Stimulated activated CD8-positive, alpha-beta memory T cell treated with anti-CD3 and anti-CD28 coated beads, Interleukin-4, amount 100 ng/mL, for 1 hour (primary cell): ENCODE measurements at places on chromosomes 2 and 18.

- DNase-seq: no peak
These were observed 107.2 kb upstream of the SPRED2 start for GRCh38 chr2:65539633-65540032.

- no peak for DNase-seq
These were observed 31.8 kb downstream of the C1D start for GRCh38 chr2:68031043-68031442.

GRCh38 chr2:145599756-145600155 lies 1079.8 kb upstream of the ZEB2 start:
- DNase-seq: no peak

- DNase-seq: no peak
These were observed 15.3 kb downstream of the LAPTM4A start for GRCh38 chr2:20035955-20036666.

GRCh38 chr2:220347626-220348025 lies 720.2 kb downstream of the SLC4A3 start:
- DNase-seq: no peak

DNA sequence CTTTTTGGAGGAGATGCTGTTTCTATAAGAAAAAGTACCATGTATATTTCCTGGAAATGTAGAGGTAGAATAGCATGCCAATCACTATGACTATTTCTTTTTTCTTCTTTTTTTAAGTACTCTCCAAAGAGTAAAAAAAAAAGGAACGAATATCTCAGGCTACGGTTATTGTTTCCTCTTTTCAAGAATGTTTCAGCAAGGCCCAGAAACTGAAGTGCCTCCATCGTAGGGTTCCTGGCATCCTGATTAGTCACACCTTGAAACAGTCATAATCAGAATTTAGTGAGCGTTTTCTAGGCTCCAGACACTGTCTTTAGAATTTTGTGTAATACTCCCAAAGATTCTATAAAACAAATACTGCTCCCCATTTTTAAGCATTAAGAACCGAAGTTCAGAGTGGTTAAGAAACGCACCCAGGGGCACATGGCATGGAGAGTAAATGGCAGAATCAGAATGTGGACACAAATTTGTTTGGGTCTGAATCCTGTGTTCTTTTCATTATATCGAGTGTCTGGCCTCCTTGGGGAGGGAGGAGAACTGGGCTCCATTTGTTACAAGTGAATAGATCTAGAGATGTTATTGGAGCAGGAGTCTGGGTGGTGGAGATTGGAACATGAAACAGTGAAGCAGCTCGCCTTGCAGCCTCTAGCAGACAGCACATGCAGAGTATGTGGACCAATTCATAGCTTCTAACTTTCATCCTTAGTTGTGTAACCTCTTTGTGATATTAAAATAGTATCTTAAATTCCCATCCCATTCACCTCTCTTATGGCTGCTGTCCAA lies 26.7 kb downstream of the ZEB2 start:
- no peak for DNase-seq

DNA sequence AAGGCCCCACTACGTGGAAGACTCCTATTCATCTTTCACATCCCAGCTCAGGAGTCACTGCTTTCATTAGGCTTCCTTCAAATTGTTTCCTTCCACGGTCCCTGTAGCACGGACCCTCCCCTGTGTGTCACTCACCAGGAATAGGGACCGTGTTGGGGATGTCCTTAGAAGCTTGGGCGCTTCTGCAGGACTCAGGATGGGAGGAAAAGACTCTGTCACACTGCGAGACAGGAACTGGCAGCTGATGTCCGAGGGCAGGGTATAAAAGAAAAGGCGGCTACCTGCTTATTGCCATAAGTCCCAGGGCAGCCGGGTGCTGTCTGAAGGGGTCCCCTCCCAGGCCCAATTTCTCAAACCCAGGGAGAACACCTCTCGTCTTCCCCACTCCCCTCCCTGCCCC lies 79.1 kb downstream of the BCL2L11 start:
- DNase-seq: no peak

DNA sequence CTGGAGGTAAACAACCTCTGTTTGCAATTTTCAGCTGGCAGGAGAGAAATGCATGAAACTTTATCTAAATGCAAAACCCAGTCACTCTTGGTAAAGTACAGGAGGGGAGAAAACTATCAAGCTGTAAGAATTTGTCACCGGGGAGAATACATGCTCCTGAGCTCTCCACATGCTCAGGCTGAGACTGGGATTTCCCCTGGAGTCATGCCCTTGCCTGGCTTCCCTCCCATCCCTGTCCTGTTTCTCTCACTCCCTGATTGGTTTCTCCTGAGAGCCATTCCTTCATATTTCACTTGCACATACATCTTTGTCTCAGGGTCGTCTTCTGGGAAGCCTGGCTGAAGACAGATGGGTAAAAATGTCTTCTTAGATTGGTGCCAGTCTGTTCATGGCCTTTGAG lies 52.9 kb upstream of the SPATS2L start:
- DNase-seq: no peak

GRCh38 chr18:62935994-62936393 lies 220.7 kb downstream of the PHLPP1 start:
- no peak for DNase-seq

- no peak for DNase-seq
These were observed 117.9 kb downstream of the TANC1 start for GRCh38 chr2:159086342-159086741.

- no peak for DNase-seq
These were observed 119.9 kb upstream of the ST6GAL2 start for GRCh38 chr2:107005853-107006252.

GRCh38 chr2:121400201-121400600 lies 115.2 kb upstream of the TFCP2L1 start:
- DNase-seq: no peak

GRCh38 chr2:164782323-164782722 lies 59.3 kb downstream of the COBLL1 start:
- no peak for DNase-seq

- DNase-seq: no peak
These were observed 1638.3 kb upstream of the ZEB2 start for GRCh38 chr2:146158072-146158674.

DNA sequence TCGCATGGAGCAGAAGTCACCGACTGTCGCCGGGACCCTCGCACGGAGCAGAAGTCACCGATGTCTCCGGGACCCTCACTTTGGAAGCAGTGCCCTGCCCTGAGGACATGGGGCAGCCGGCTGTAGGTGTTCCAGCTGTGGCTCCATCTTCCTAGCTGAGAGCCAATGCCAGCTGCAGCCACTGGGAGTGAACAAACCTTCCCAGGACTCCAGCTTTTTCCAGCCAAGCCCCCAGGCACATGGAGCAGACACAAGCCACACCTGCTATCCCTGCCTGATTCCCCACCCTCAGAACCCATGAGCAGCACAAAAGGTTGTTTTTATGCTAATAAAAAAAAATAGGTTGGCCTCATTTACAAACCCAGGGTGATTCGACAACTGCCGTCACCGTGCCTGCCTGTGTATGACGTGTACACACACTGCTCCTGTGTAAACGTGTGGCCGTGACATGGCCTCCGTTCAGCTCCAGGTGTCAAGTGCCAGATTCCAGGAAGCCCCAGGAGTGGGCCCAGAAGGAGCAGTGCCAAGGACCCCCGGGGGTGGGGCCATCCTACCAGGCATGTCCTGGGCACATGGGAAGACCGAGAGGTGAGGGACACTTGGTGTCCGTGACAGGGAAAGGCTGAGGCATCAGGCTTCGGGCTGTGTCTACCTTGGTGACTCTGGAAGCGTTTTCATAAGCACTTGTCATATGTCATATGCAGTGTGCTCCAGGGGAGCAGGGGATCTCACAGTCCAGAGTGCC lies 91.5 kb downstream of the EIPR1 start:
- DNase-seq: no peak

DNA sequence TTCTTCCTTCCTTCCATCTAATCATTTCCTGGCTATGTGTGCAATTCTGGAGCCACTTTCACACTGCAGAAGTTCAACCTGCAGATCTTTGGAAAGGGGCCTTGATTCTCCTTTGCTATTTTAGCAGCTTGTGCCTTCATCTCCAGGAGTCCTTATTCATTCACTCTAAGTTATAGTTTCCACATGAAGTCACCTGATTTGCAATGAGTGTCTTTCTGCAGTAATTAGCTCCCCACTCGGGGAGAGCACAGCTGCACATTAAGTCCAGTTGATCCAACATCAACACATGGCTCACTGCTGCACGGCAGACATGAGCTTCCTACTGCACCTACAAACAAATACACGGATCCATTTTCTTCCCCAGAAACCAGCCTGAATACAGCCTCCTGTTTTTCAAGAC lies 323.1 kb upstream of the TNP1 start:
- no peak for DNase-seq

DNA sequence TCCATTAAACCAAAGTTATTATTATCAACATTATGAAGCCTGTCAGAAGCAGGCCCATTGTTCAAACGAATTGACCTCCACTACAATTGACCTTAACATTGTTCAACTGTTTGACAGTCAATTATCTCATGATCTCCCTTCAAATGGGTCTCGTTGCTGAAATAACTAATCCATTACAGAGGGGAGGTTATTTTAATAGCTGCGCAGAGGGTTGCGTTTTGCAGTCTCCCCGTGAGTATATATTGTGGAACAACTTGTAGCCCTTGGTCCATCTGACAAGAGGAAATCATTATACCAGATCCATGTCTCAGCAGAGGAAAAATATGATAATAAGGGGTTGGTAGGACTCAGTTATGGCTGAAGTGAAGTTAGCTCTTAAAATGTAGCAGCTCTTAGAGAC lies 159.1 kb downstream of the ALK start:
- no peak for DNase-seq

DNA sequence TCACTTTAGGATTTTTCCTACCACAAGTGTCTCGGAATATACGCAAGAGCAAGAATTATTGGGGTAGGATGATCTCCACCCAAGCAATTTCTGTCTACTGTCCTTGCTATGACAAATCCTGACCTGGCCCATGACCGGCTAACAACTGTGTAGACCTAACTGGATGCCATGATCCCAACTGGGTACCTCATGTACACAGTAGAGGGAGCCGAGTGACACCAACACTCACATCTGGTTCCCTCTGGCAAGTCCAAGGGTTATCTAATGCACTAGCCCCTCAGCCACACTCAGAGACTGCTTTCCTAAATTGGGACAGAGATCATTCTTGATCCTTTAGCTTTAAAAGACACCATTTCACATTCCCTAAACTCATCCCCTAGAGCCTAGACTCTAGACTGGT lies 60.7 kb upstream of the ZNF532 start:
- no peak for DNase-seq

DNA sequence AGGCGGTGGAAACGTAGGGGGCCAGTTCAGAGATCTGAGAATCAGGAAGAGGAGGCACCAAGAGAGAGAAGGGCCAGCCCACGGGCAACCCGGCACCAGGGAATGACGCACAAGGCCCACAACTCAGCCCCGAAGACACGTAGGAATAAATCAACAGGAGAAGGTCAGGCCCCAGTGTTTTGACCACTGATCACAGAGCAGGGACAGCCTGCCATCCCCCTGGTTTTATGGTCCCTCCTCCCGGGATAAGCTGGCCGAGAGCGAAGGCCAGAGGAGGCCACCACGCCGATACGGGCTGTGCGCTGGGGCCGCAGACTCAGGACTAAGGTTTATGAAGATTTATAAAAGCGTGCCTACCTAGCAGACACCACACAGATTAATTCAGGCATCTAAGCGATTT lies 341.4 kb downstream of the ZNF516 start:
- DNase-seq: no peak

DNA sequence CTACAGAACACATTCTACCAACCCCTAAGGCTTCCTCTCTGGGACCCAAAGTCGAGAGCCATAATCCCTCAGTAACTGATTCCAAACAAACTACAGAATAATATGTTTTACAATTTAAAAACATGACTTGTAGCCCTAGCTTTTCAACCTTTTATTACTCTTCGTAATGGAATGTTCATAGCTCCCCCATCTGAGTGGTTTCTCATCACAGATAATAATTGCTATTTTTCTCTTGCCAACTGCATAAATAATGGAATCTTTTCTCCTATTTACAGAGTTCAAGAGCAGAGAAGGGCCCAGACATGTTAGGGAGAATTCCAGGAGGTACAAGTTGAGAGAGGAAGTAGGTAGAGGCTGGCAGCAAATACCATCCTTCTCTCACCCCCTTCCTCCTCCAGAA lies 59.9 kb upstream of the CERS6 start:
- DNase-seq: no peak

GRCh38 chr2:160859096-160859495 lies 301.1 kb upstream of the TANK start:
- no peak for DNase-seq

GRCh38 chr18:26511339-26512071 lies 36.8 kb downstream of the KCTD1 start:
- DNase-seq: no peak

GRCh38 chr2:42693013-42693615 lies 70.8 kb downstream of the OXER1 start:
- DNase-seq: no peak

- no peak for DNase-seq
These were observed 60.9 kb downstream of the STK39 start for GRCh38 chr2:168186452-168186851.

GRCh38 chr2:10453905-10454298 lies 5.8 kb upstream of the ODC1 start:
- DNase-seq: no peak

- no peak for DNase-seq
These were observed 368.4 kb upstream of the SLC8A1 start for GRCh38 chr2:40820319-40820718.

DNA sequence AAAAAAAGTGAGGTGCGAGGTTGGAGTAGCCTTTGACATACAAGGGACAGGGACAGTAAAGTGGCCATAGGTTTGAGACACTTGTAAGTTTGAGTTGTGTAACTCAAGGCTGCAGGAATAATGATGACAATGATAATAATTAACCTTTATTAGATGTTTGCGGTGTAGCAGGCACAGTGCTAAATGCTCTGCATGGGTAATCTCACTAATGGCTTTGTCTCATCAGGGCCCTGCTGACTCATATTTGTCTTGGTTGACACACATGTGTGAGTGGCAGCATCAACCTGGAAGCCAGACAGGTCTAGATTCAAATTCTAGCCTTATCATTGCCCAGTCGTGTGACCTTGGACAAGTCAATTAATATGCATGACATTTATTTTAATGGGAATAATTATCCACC lies 126.2 kb downstream of the FSHR start:
- DNase-seq: no peak

GRCh38 chr18:48318436-48318835 lies 90.7 kb downstream of the ZBTB7C start:
- no peak for DNase-seq

- no peak for DNase-seq
These were observed 83.6 kb downstream of the LBH start for GRCh38 chr2:30314981-30315380.

DNA sequence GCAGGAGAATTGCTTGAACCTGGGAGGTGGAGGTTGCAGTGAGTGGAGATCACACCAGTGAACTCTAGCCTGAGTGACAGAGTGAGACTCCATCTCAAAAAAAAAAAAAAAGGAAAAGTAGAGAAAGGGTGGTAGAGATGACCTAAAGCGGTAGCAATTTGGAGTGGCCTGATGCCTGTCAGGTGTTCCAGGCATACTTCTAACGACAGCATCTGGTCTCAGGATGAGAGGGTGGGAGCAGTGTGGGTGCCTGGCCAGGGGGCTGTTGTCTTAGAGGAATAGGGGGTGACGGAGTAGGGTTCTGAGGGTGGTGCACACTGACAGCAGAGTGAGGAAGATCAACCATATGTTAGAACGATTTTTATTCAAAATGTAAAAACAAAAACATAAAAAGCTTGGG lies 21.8 kb downstream of the ZNF236 start:
- DNase-seq: no peak

GRCh38 chr2:171390941-171391516 lies 42.8 kb downstream of the METTL8 start:
- DNase-seq: no peak
